ENCODE measurements at places on chromosomes 12 and 14. TPM values are rescaled to one million over a fixed set of nuclear protein-coding genes. Genes with fewer than 3 reads are reported as not detected.

The CATSPERB gene
- total RNA-seq = 5.8 TPM

The MSRB3 gene
- total RNA-seq = 2.4 TPM

The RGS6 gene
- total RNA-seq = 1.4 TPM

The NINJ2 gene
- 3.1 TPM for total RNA-seq

The TAS2R30 gene
- 9.7 TPM for total RNA-seq
